ENCODE measurements at places on chromosomes 7 and 10.

DNA sequence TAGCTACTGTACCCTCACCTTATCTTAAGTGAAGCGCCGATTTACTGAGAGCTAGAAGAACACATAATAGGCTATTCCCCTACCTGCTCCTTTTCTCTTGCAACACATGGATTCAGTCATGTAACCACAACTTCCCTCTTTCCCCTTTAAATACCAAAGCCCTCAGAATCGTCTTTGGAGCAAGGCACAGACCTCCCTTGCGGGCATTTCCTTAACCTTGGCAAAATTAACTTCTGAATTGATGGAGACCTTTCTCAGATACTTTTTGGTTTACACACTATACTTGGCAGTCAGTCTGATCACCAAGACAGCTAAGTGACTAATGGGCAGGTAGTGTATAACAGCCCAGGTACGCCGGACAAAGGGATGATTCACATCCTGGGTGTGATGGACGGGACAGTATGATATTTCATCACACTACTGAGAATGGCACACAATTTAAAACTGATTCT lies 72.7 kb upstream of the SEC61G start:
- DNase-seq: no peak

DNA sequence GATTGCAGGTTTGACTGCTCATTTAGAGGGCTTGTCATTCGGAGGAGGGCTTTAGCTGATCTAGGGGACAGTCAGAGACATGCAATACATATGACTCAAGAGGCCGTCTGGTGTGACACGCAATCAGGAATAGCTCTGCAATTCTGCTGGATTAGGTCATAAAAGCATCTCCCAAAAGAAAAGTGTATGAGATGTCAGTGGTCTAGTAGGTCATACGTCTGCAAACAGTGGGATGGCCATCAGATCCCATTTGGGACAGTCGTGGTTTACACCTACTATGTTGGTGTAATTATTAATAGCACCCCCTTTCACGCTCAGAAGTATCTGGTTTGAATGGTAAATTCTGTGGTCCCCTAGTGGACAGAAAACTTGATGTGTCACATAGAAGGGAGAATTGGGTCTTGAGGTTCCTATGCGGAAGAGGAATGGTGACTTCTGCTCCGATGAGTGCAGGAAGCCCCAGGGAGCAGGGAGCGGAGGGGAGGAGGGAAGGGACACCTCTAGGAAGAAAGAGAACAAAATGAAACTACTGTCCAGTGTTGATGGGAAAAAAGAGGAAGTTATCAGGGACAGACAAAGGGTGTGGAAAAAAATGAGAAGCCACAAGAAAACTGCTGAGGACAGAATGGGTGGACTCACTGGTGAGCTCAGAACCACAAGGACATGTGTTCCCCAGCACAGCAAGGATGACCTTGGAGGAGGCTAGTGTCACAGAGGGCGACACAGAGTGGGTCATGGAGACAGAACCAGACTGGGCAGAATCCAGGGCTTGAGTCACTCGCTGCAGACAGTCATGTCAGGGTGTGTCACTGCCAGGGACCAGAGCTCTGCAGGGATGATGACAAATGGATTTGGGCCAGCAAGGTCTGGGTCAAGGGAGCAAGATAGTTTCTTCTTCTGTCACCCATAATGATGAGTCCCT lies 59.9 kb downstream of the MAP3K8 start:
- no peak for DNase-seq

DNA sequence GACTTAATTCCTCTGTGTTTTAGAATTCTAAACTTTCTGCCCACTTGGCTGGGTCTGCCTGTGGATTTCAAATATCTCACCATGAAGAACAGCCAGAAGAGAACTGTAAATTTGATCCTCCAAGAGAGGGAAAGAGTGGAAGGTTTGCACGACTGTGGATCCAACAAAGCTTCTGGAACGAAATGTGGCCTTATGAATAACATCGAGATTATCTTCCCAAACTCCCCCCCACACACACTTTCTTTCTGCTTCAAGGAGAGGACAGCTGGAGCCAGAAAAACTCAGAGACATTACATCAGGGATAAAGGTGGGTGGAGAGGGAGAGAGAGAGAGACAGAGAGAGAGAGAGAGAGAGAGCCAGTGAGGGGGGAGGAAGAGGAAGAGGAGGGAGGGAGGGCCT lies 570.1 kb upstream of the MGMT start:
- no peak for DNase-seq

DNA sequence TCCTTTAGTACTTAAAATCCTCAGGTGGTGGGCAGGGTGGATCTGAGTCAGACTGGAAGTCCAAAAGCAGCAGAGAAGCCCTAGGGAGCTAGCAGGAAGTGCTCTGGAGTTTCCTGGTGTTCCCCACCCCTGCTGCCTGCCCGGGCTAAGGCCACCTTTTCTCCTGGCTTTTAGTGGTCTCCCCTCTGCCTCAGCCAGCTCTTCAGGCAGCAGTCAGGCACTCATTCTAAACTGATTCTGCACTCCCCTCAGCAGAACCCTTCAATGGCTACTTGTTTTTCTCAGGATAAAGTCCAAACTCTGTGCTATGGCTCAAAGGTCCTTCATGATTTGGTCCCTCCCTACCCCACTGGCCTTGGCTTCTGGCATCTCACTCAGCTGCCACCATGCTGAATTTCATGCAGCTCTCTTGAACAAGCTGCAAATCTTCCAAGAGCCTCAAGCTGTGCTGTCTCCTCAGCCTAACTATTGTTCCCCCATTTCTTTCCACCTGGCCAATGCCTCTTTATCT lies 28.9 kb upstream of the DNMBP start:
- no peak for DNase-seq

DNA sequence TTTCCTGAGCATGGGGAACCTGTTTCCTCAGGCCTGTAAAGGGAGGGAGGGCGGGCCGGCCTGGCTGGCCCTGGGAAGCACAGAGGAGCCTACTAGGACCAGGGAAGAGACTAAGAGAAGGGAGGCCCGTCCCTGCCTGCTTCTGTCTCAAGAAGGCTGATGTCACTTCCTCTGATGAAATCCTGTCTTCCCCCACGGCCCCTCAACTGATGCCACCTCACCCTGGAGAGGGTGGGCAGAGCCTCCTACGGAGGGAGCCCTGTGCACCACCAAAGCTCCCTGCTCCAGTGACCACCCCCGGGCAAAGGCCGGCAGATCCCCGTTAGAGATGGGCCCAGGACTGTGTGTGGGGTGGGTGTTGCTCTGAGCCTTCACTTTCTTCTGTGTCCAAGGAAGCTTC lies 1.0 kb upstream of the PILRA start:
- no peak for DNase-seq

DNA sequence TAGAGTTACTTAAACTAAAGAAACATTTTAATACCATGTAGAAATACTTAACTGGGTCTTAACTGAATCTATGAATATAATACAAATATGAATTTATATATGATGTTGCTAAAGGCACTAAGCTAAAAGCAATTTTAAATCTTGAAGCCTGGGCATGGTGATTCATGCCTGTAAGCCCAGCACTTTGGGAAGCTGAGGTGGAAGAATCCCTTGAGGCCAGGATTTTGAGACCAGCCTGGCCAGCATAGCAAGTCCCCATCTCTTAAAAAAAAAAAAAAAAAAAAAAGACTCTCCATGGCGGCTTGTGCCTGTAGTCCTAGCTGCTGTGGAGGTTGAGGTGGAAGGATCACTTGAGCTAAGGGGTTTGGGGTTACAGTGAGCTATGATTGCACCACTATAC lies 95.3 kb downstream of the CCSER2 start:
- DNase-seq: no peak

GRCh38 chr10:131452926-131453720 lies 141.6 kb upstream of the TCERG1L start:
- DNase-seq: no peak

DNA sequence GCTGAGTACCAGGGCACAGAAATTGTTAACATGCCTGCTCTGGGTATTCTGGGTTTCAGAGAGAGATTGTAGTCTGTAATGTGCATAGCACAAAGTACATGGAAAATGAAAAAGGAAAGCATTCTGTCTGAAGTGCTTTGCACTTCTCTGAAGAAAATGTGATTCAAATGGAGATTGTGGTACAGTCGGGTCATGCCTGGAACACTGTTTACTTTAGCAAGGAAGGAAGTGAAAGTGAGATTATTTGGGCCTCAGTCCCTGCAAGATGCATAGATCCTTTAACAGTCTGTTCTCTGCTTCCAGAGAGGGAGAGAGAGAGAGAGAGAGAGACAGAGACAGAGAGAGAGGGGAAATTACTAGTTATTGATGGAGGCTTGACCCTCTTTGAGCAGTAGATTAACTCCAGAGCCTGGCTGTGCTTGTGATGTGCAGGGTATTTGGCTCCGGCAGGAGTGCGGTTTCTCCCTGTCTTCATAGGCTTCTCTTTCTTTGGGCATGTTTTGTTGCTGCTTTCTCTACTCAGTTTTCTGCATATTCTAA lies 5.4 kb downstream of the VWC2 start:
- no peak for DNase-seq

GRCh38 chr10:6514844-6515780 lies 65.0 kb downstream of the PRKCQ start:
- no peak for DNase-seq

DNA sequence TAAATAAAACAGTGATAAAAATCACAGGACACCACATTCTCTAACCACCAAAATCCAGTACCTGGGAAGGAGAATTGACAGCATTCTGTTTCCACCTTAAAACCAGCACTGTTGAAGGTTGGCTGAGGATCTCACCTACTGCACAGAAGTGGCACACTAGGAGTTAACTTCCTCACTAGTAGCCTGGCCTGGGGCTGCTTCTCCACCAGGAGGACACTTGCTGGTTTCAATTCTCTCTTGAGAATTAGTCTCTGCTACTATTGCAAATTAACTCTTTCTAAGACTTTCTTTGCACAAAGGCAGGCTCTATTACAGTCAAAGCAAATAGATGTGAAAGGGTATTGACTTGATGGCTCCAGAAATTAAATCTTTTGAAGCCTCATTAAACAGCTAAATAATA lies 2.3 kb upstream of the CTTNBP2 start:
- no peak for DNase-seq

- no peak for DNase-seq
Measured at GRCh38 chr10:97854743-97855142, 5.1 kb downstream of the GOLGA7B start.

DNA sequence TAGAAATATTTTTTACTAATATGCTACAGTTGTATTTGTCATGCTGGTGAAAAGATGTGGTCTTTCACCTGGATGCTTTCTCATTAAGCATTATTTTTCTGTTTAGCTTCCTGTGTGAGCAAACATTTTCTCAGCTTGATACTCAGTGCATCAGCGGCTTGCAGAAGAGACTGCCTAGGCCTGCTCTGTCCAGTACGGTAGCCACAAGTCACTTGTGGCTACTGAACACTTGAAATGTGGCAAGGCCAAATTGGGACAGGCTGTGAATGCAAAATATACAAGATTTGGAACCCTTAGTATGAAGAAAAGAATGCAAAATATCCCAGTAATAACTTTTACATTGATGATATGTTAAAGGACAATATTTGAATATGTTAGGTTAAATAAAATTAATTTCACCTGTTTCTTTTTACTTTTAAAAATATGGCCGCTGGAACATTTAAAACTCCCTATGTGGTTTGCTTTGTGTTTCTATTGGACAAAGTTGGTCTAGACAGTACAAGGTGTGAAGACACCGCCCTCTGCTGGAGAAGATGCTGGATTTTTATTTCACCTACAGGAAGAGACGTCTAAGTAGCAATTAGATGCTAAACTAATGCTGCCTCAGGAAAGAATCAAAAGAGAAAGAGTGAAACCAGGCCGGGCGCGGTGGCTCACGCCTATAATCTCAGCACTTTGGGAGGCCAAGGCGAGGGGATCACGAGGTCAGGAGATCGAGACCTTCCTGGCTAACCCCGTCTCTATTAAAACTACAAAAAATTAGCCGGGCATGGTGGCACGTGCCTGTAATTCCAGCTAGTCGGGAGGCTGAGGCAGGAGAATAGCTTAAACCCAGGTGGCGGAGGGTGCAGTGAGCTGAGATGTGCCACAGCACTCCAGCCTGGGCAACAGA lies 5.3 kb downstream of the SRGN start:
- peak; percentile 80 for DNase-seq

DNA sequence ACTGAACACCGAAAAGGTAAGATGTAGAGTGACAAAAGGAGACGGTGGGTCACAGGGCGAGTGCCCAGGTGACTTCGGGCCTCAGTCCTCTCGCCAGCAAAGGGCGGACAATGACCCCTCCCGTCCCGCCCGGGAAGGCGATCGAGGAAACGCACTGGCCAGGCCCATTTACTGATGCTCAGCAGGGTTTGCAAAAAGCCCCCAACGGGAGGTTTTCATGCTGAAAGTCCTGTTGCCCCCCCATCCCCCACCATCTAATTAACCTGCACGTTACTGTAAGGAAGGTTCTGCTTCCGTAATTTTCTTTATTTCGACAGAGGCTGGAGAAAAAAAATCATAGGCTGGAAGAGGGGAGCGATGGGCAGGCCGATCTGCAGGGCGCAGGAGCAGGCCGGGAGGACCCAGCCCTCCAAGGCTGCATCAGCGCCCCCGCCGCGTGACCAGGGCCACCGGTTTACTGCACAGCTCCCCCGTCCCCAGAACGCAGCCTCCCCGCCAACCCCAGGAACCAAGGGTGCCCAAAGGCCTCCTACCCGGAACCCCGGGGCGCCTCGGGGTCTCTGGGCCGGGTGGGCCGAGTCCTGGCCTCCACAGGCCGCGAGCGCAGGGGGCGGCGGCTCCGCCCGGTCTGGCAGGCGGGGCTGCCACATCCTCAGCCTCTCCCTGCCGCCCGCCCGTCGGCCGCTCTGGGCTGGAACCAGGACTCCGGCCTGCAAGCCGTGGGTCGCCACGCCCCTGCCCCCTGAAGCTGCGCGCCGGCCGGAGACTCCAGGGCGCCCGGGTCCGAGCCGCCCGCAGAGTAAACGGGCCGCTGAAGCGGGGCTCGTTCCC lies 613 bp downstream of the OAT start:
- DNase-seq: peak; percentile 36

Measured in stimulated activated CD4-positive, alpha-beta T cell treated with anti-CD3 and anti-CD28 coated beads, Interleukin-1b, Interleukin-23, amount 100 ng/mL, for 48 hours (primary cell).